GM12865 (cell line): ENCODE measurements at places on chromosomes 5 and 9.

- DNase-seq, result no peak
These were observed 97.7 kb upstream of the SMARCA2 start for GRCh38 chr9:1917396-1917935.

DNA sequence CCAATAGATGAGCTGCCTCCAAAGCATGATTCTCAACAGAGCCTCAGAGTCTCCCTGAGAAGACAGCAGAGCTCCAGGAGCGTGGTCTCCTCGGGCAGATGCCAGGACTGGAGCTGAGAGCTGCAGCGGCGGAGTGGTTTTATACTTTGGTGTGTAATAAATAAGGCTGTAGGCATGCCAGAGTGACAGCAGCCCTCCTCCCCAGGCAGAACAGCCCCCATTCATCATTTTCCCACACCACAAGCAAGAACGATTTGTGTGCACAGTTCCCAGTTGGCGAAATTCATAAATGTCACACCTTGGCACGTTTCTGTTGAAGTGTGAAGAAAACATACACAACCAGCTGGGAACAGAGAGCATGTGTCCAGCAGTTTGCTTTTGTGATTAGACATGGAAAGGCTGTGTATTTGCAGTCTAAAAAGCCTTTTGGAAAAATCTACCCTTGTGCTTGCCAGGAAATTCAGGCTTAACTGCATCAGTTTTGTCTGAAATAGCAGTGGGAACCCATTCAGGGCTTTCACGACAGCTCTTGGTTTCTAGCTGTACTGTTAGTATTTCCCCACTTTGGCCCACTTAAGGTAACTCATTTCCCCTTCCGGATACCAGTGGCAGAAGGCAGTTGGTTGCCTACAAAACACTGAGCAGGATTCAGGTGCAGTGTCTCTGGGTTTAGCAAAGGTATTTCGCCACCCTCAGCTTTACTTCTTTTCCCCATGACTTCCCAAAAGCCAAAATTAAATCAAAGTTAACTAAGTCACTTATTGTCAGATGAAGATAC is at the start of gene C1QTNF3:
Gene C1QTNF3 (minus strand): TSS at position 115 of the 778 bp plus-strand sequence. CDS start 88 bp downstream, at position 27.
- DNase-seq, result no peak

DNA sequence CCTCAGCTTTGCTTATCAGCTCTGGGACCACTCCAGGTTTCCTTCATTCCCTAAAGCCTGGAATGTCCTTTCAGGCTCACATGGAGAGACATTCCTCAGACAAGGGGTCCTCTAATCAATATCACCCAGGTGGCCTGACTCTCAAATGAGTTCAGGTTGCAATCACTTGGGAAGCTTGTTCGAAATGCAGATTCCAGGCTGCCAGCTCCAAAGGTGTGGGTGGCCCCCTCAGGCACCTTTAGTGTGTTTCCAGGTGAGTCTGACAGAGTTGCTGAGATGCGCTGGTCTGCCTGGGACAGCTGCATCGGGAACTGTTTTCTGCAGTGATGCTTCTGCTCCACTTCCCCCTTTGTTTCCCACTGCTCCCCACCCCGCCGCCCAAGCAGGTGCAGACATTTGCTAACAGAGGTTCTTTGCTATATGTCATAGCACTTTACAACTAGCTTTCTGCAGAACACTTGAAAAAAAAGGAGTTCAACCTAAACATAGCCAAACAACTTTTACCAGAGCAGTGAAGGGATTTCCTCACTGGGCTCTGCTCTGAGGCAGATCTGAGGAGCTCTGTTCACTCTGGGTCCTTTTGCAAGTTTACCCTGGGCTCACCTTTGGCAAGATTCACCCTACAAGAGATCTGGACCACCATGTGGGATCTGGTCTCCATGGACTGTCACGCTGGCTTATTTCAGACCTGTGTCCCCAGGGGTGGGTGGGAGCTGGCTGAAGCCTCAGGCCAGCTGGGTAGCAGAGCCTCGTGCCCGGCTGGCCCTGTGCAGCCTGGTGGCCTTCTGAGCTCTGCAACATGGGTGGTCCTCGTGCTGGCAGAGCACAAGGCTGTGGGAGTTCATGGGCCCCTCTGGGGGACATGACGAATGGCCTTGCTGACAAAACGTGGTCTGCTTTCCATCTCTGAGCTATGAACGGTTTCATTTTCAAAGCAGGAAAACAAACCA is 539.6 kb downstream of the CCDC171 start:
- no peak for DNase-seq

DNA sequence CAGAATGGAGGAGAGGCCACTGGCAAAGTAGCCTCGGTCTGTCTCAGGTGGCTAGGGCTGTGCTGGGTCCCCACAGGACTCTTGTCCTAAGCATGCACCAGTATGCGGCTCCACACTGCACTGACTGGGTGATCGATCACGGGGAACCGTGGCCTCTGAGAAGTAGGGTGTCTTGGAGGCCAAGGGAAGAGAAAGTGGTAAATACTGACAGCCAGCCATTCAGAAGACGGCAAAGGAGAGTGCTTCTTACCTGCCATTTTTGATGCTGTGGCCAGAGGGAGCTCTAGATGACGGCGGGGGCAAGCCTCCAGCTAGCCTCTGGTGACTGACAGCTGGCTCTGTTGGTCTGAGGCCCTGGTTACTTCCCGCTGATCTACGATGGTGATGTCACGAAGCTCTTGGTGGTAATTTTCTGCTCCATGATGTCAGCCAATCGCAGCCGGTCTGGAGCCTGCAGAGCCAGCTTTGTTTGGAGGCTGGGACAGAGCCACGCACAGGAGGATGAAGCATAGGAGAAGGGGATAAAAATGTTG is 40.4 kb upstream of the GADD45G start:
- DNase-seq, result peak; percentile 74

DNA sequence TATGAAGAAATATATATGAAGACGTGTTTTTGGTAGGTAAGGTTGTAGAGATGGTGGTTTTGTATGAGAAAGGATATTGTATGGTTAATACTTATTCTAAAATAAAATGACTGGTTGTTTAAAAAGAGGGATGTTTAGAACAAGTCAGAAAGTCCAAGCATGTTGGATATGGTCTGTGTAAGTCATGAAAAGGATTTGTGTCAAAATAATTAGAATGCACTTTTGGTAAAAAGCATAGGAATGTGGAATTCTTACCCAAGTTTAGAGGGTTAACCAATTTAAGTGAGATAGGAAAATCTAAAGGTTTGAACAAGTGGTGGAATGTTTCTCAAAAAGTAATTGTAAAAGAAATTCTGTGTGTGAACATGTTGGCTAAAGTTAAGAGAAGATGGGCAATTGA is 1556.5 kb upstream of the C9orf72 start:
- DNase-seq, result no peak

DNA sequence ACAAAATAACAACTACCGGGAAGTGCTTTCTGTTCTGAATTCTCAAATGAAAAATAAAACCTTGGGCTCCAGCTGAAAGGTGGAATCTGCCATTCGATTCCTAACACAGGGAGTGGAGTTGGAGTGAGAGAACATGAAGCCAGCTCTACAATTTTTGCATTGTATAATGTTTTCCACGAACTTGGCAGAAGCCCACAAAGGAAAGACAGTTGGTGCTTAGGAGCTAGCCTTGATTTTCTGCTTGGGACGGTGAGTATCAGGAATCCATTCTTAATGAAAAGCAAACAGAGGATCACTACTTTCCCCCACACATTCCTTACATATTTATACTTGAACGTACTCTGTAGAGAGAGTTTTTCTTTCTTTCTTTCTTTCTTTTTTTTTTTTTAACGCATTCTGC is 74.2 kb upstream of the FBXL7 start:
- no peak for DNase-seq

DNA sequence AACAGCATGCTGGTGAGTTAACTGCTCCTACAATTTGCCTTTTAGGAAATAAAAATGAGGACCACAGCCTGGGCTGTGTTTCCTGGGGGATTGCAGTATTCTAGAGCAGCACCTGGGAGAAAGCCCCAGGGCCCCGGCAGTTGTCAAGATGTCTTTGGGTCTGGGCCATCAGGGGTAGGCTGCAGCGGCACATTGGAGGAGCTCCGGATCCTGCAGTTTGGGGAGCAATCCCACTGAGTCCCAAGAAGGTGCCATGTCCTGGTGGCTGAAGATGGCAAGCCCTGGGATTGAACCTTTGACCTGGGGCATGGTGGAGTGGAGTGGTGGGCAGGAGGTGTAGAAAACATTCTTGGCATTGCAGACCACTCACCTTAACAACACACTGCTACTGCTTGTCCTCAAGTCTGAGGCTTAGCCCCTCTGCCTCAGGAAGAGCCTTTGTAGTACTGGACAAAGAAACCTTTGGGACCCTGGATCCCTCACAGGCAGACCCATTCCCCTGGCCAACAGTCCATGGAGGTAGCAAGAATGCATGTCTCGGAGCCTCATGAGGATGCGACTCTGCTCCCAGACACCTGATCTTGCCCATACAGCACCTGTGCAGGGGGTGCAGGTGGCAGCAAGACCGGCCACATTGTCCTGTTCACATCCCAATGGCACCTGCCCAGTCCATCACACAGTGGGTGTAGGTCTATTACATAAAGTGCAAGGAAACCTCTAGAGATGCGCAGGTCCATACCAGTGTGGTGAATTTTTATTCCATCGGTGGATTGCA is 159.1 kb upstream of the IRX2 start:
- DNase-seq, result no peak

DNA sequence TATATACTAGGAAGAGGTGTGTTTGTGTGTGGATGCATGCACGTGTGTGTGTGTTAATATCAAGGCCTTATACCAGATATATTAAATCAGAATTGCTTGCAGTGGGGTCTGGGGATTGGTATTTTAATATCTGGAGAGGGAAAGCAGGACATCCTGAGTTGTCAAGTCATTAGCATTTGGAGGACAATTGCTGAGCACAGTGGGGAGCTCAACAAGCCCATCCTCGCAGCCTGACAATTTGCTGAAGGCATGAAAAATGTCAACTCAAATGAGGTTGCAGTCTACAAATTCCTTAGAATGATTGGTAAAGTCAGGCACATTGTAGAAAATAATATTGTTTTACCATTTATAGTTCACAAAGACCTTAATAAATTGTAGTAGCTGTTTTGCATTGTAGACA is 627.4 kb downstream of the LRRC70 start:
- DNase-seq, result no peak

DNA sequence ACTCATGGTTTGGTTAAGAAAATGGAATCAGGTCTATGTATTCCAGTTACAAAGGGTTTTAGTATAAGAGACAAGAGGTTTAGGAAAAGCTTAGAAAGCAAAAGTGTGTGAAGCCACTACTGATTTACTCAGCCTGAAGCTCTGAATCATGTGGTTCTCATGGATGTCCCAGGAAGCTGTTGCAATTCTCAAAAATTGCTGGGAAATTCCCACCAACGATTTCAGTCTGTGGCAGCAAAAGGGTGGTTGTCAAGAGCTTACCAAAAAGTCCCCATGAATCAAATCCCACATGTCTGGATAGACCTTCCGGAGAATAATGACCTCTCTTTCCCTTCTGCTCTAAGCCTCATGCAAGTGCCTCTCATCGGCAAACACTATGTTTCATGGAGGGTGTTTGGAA is 929.9 kb downstream of the TLE4 start:
- DNase-seq, result peak; percentile 69

DNA sequence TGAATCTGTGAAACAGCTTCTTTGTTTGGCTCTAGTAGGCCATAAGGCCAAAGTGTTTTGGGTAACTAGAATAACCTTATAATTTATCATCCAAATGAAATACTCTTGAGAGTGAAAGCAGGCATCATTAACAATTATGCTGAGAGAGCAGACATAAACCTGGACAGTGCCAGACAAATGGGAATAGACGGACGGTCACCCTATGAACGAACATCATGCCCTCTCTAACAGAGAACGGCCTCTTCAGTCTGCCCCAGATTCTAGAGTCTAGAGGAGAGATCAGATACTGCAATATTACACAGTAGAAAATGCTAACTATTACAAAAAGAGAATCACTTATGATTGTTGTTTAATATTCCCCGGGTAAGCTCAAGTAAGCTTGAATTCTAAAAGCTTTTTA is 68.5 kb downstream of the APBA1 start:
- no peak for DNase-seq

GRCh38 chr5:135091286-135091685 is 57.3 kb upstream of the PITX1 start:
- DNase-seq, result no peak

DNA sequence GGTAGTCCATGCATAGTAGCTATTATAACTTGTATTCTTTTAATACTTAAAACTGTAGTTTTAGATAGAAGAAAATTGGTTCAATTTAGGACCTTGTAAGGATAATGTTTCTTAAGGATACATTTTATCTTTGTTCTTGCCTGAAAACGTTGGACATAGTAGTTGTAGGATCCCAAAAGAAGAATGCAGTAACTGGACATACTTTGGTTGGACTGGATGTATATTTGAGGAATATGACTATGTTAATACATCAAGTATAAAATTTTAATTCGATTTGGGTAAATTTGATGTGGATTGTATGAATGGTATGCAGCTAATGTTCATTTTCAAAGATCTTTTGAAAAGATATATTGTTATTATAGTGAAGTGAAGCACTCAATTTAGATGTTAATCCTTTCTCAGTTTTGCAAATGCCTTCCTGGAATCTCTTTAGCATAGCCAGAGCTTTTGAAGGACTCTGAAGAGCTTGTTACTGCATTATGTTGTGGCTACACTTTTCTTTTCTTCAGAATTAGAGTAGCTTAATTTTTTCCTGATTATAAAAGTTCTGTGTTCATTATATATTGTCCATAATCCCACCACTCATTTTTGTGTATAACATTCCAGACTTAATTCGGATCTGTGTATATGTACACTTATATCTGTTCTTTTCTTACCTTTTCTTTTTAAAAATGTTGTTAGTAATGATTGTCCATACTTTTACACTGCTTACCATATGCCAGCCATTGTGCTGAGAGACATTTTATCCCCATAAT is 41.2 kb downstream of the LRRTM2 start:
- no peak for DNase-seq

DNA sequence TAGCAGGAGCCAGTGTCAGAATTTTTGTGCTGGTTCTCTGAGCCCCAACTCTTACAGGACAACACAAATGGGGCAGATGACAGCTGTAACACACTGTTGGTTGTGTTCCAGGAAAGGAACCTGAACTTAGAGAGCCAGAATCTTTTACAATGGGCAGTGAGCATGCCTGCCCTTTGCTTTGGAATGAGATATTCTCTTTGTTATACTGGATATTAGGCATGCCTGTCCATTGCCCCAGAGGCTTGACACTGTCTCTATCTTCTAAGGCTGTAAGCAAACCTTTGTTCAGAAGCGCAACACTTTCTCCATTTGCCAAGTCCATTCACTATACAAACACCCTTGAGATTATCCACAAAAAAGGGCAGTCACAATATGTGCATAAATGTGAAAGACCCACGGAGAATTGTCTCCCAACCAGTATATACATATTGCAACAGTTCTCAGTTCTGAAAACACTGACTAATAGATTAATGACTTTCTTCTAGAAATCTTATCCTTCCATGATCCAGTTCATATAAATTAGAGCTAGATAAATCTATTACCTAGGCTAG is 26.3 kb upstream of the CEP120 start:
- no peak for DNase-seq

DNA sequence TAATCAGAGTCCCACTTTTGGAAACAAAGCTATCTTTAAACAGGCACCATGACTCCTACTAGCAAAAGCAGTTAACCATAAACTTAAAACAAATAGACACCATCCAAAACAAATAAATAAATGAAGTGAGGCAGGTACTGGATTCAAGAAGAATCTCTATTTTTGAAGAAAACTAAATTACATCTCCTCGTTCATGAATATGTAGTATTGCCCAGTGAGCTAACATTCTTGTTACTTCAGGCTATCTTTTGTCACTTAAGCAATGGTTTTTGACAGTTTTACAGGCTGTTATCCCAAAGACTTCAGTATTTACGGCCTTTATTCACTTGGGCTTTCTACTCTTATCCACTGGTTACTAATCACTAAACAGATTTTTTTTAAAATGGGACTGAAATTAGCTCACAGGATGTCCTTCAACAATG is 242.5 kb downstream of the MLLT3 start:
- no peak for DNase-seq

GRCh38 chr5:133433641-133434040 is 178.7 kb downstream of the FSTL4 start:
- DNase-seq, result no peak
